HT-29 (cell line): ENCODE measurements at places on chromosomes 3 and 15.

- peak; percentile 97 for DNase-seq
Observed at GRCh38 chr3:171459942-171460724, at the start of gene TNIK. TNIK (minus strand) TSS chr3:171460405; CDS start chr3:171460063, 342 bp downstream.

DNA sequence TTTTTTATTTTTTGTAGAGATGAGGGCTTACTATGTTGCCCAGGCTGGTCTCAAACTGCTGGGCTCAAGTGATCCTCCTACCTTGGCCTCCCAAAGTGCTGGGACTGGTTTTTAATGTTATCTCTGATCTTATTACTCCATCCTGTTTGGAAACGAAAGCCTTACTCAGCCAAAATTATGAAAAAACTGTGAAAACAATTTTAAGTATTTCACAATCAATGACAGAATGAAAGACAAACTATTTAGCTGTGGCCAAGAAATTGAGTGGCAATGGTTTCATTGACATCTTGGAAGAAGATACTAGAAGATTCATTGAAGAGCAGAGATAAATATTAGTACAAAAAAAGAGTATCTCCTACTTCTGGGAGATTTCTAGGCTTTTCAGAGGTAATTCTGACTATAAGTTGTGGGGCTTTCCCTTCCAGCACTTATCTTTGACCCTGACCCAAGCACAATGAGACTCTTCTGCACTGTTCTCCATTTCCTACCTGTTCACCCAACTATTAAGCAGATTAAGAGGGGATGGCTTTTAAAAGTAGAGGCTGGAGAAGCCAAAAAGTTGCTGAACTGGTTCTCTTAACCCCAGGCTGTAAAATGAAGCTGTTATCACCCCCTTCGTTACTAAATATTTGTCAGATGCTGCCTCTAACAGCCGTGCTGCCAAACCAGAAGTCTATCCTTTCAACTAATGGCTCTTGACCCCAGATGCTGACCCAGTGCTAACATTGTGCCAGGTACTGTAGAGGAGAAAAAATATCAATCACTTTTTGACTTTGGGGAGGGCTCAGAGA lies 14.2 kb upstream of the SLC25A36 start:
- no peak for DNase-seq

GRCh38 chr3:56835650-56836227 lies 34.0 kb upstream of the ARHGEF3 start:
- DNase-seq, result no peak

GRCh38 chr15:75107908-75108838 lies 84.8 kb downstream of the PPCDC start:
- DNase-seq, result no peak

DNA sequence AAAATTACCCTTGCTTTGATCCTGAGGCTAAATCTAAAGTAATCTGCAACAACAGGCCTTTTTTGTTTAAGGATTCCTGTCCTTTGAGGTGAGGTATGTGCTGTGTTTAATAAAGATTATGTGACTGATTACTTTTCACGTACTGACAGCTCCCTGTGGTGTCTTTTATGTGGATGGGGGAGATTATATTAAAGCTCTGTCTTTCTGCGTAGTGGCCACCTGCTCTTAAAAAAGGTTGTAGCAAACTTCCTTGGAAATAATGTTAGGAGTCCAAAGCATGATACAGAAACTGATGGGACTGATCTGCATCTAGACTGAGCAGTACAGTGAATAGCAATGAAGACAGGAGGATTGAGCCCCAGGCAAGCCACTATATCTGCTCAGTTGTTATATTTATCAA lies 453.0 kb upstream of the GOLIM4 start:
- DNase-seq, result no peak

DNA sequence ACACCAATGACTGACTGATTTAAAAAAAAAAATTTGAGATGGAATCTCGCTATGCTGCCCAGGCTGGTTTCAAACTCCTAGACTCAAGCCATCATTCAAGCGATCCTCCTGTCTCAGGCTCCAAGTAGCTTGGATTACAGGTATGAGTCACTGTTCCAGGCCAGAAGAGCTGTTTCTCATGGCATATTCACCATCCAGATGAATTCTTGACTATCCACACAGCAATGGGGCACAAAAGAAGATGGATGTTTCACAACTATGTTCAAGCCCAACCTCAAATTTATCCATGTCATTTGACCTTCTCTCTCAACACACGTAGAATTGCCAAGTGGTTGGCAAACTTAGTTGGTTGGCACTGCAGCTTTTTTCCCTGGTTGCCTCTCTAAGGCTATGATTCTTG lies 40.6 kb downstream of the PRICKLE2 start:
- DNase-seq, result no peak

DNA sequence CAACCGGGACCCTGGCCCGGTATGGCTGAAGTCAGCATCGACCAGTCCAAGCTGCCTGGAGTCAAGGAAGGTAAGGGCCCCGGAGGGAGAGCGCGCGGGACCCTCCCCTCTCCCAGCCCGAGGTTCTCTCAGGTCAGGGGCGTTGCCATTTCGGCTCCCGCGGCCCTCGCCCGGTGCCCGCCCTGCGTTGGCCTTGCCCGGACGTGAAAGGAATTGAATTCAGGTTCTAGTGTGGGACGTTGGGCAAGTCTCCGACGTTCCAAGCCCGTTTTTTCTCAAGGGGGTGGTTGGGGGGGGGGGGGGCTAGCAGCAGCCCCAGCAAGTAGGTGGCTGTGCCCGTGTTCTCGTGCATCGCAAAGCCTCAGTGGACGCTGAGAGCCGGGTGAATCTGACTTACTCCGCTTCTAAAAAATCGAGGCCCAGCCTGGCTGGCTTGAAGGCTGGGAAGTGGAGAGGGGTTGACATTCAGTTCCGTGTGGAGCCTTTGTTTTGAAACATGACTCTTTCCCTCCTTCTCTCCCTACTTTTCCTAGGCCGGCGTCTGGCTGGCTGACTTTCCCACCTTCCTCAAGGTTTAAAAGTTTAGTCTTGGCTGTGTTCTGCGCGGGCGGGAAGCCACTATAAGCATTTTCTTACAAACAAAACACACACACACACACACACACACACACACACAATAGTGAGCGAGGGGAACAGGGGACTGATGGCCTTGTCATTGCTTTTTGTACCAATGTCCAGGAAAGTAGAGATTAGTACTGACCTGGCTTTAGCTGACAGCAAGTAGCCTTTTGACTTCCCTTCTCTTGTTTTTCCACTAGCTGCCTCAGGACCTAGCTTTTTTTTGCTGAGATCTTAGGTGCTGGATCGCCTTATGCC lies at the start of gene UTS2B:
UTS2B (minus strand) TSS at position 873 of the 876 bp plus-strand sequence. CDS start 48,337 bp downstream, outside the sequence.
- DNase-seq, result peak; percentile 65

DNA sequence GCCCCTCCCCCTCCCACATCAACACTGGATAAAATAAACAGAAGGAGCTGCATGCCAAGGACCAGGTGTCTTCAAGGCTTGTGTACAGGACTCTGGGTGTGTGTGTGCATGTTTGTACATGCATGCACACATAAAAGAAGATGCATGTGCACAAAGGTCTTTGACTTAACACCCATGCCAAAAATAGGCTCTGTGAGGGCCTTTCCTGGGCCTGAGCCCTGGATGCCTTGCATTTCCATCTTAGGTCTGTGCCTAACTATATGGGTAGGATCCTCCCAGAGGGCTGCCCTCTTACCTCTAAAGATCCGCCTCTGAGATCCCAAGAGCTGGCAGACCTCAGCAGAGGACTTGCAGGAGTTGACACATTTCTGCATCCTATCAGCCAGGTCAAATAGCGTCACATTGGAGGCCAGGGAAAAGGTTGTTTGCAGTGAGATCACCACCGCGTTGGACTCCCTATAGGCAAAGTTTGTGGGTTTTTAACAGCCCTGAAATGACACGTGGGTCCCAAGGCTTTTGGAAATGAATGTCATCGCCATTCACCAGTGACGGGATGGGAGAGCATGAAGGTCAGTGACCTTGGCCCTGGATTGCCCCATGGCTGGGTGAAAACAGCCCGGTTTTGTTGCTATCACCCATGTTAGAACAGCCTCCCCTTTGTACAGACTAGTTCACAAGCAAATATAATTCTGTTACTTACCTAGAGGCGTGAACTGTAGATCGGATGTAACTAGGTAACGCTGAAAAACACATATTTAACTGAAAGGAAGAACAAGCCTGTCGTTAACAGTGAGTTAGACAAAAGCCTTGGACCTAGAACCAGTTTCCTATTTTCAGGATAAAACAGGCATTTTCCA lies 54.0 kb downstream of the HEG1 start:
- DNase-seq, result no peak

- DNase-seq, result no peak
Observed at GRCh38 chr15:81092559-81092902, 41.5 kb upstream of the CFAP161 start.

DNA sequence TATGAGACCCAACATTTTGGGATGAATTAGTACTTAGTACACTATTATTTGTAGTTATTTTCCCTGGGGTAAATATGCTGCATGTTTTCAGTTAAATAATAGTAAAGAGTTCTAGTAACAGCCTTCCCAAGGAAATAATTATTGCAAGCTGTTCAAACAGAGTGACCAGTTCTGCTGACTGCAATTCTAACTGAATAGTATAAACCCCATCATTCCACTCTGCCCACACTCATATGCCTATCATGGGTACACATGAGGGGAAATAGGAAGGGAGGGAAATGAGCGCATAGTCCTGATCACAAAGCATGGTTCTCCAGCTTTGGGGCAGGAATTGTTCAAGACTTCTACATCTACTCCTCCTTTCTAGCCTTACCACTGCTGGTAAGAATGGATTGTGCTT lies 18.7 kb downstream of the UQCC5 start:
- no peak for DNase-seq

GRCh38 chr3:73687106-73688004 lies 62.6 kb upstream of the PDZRN3 start:
- no peak for DNase-seq

- no peak for DNase-seq
Observed at GRCh38 chr3:117277816-117278215, 568.2 kb downstream of the TUSC7 start.

GRCh38 chr3:24185738-24186384 lies 240.8 kb downstream of the NR1D2 start:
- peak; percentile 59 for DNase-seq

- DNase-seq, result no peak
Observed at GRCh38 chr3:131713416-131714123, 210.8 kb upstream of the MRPL3 start.

DNA sequence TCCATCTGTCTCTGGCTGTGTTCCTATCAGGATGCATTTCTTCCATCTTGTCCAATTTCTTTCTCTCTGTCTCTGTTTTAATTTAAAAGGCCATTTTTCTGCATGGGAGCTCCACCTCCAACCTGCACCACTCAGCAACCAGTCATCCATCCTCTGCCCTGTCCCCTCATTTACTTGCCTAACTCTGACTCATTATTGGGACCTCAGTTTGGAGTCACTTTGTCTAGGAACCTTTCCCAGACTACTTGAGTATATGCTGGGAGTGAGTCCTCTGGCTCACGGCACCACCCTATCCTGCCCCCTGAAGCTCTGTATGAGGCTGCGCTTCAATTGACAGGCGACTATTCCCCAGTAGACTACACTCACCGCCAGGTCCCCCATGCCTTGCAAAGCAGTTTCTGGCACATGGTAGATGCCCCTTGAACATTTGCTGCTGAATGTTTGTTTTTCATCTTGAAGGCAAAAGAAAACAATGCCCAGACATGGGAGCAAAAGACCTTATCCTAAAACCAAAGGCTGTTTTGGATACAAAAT lies 513.3 kb upstream of the CFAP20DC start:
- no peak for DNase-seq

GRCh38 chr3:189276444-189277219 lies 104.9 kb downstream of the TPRG1 start:
- no peak for DNase-seq

GRCh38 chr3:2713923-2714322 lies 396.3 kb downstream of the IL5RA start:
- peak; percentile 2 for DNase-seq

DNA sequence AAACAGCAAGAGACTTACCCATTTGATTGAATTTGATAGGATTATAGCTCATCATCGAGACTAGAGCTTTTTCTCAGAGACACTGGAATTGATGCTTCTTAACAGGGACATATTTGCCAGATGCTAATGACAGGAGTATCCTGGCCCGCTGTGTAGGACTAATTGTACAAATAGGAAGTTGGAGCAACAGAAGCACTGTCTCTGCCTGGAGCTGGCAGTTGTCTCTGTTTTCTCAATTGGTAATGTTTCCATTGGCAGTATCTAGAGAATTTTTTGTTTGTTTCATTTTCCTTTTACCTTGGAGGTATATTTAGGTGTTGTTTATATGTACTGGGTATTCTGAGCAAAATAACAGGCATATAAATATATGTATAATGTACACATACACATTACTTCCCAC lies 8.9 kb upstream of the PCOLCE2 start:
- DNase-seq, result no peak
